ENCODE measurements at places on chromosomes 13 and 19.

DNA sequence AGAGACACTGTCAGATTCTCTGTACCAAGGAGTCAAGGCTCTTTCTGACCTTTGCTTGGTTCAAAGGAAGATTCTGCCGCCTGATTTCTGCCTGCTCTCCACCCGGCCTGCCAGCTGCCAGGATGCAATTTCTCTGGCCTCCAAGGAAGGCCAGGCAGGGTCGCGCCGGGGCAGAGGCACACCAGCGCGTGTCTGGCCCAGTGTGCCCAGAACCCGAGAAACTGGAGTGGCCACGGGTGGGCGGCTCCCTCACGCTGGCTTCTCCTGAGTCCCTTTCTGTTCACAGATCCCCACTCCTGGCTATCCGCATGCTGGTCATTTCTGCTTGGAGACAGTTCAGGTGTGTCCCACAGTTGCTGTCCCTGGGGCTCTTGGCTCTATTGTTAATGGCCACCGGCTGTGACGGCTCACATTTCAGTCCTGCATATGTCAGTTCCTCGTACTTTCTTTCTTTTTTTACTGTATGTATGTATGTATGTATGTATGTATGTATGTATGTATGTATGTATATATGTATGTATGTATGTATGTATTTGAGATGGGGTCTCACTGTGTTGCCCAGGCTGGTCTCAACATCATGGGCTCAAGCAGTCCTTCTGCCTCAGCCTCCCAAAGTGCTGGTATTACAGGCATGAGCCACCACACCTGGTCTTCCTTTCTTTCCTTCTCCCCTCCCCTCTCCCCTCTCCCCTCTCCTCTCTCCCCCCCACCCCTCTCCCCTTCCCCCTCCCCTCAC is 16.9 kb downstream of the TMPRSS9 start:
- no peak for DNase-seq

- DNase-seq: no peak
These were observed 13.2 kb downstream of the CLASRP start for GRCh38 chr19:45051929-45052579.

GRCh38 chr19:5967994-5968430 is 9.9 kb downstream of the RANBP3 start:
- peak; percentile 14 for DNase-seq

- DNase-seq: no peak
These were observed 1461.9 kb downstream of the UQCRFS1 start for GRCh38 chr19:27751044-27751391.

DNA sequence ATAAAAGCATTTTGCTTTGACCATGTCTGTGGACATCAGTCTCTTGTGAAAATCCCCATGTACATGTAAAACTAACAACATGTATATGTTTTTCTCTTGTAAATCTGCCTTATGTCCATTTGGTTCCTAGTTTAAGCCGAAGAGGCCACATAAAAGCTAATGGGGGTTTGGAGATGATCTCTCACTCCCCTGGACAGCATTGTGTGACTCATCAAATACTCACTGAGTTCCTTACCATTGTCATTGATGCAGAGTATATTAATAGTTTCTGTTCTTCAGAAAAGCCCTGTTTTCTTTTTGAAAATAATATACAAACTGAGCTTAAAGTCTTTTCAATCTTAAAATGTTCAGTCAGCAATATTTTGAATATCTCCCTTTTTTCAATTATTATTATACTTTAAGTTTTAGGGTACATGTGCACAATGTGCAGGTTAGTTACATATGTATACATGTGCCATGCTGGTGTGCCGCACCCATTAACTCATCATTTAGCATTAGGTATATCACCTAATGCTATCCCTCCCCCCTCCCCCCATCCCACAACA is 536.7 kb upstream of the HTR2A start:
- DNase-seq: no peak

DNA sequence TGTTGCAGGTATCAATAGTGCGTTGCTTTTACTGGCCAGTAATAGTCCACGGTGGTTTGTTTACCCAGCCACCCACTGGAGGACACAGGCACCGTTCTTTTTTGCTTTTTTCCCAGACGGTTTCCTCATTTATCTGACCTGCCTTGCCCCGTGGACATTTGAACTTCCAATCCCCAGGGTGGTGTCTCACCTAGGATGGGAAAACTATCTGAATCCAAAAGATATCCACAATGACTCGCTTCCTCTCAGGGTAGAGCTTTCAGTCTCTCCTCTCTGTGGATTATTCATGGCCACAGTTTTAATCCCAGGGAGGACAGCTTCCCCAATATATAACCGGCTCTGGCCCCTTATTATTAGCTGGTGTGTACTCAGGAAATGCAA is 170.8 kb downstream of the FOXO1 start:
- no peak for DNase-seq

GRCh38 chr19:367963-368629 is 23.5 kb upstream of the MIER2 start:
- DNase-seq: no peak

DNA sequence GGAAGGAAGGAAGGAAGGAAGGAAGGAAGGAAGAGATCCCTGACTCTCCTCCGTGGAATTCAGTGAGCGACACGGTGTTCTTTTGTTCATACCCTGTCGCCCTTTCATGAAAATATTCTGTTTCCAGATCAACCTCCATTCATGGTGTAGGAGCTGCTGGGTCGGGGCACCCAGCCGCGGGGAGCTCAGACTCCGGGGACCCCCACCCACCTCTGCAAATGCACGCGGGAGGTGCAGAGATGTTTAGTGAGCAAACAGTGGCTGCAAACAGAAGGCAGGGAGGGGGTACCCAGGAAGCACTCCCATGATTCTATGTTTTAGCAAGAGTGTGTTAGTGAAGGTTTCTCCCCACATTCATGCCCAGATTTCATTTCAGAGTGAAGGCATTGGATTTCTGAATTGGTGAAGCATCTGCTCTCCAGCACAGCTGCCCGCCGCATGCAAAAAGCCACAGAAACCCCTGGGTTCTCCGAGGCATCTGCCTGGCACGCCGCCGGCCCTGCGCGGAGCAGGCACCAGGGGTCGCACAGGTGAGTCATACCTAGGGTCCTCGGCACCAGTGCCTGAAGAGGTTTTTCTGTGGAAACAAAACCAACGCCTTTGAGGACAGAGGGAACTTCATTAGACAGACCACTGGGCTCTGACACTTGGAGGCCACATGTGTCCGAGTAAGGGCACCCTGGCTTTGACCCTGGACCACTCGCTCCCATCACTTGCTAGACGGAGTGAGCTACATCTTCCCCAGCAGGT is 80.6 kb downstream of the ZNF557 start:
- no peak for DNase-seq

DNA sequence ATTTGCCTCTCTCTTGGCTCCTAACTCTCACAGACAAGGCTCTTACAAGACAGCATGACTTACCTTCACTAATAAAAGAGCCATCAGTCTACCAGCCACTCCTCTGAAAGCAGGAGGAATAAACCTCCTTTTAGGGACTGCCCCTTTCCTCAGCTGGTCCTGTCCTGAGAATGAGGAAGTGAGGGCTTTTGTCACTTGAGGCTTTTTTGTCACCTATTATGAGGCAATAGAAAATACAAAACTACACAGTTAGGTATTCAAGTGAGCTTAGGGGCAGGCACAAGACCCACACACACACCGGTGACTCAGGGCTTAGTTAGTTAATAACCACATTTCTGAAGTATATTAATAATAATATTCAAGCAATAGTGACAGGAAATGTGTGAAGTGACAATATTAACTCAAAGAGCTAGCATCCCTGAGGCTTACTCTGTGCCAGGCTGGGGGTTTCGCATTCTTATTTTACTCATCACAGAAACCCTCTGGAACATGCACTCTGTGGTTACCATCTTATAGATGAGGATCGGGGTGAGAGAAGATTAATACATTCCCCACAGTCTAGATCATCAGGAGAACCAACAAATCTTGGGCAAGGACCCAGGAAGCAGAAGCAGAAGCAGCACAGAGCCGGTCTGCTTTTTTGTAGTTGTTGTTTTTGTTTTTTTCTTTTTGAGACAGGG is 379.9 kb downstream of the LIG4 start:
- DNase-seq: no peak

DNA sequence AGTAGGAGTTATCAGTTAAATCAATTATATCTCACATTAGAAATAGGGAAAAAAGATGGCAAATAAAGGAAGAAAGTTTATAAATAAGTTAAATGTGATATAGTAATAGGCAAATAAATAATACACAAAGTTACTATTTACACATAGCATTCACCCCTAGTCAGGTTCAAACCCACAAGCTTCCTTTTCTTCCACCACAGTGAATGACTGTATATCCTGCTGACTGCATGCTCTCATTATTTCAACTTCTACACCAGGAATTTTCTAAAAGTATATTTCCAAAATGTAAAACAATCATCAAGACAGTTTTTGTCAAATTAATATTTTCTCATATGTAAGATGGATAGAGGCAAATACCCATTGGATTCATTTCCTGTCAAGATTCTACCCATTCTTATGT is 548.6 kb upstream of the SLITRK5 start:
- no peak for DNase-seq

DNA sequence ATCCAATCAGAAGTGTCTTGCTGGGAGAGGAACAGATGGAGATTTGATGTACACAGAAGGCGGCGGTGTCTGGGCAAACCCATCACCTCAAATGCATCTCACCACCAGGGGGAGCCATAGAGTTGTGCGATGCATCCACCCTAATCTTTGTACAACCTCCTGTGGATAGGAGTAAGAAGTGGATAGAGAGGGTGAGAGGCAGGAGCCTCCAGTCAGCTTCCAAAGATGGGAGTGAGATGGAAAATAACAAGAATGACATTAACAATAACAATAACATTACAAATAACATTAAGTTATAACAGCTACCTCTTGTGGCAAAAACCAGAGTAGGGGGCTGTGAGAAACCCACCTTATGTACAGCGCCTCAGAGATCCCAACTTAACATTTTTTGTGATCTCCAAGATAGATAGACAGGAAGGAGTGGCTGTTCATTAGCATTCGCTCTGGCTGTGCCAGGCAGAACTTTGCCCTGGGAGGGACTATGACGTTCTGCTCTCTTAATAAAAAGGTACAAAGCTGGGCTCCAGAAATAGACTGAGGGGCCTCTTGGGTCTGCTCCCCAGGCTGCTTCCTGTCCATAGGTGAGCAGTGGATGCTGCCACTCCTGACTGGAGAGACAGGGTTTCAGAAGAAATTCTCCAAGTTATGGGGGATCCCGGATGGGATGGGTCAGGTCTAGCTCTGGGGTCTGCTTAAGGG is 5.2 kb upstream of the CEACAM18 start:
- DNase-seq: peak; percentile 25

GRCh38 chr19:37817180-37817981 is 38.0 kb upstream of the ZNF573 start:
- no peak for DNase-seq

DNA sequence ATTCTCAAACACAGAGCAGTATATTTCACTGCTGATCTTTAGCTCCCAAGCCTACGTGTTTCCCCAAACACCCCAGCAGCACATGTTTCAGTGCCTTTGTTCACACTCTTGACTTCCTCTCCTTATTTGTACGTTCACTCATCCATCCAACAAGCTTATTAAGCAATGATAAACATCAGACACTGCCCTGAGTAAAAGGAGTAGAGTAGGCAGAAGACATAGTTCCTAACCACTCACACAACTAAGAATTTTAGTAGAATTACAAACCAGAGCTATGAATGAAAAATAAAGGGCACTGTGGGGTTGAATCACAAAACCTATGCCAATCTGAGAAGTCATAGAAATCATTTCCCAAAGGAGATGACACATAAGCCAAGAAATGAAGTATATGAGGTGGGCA is 213.5 kb downstream of the DIAPH3 start:
- no peak for DNase-seq

- no peak for DNase-seq
These were observed 47.8 kb upstream of the KPNA3 start for GRCh38 chr13:49840266-49840665.

DNA sequence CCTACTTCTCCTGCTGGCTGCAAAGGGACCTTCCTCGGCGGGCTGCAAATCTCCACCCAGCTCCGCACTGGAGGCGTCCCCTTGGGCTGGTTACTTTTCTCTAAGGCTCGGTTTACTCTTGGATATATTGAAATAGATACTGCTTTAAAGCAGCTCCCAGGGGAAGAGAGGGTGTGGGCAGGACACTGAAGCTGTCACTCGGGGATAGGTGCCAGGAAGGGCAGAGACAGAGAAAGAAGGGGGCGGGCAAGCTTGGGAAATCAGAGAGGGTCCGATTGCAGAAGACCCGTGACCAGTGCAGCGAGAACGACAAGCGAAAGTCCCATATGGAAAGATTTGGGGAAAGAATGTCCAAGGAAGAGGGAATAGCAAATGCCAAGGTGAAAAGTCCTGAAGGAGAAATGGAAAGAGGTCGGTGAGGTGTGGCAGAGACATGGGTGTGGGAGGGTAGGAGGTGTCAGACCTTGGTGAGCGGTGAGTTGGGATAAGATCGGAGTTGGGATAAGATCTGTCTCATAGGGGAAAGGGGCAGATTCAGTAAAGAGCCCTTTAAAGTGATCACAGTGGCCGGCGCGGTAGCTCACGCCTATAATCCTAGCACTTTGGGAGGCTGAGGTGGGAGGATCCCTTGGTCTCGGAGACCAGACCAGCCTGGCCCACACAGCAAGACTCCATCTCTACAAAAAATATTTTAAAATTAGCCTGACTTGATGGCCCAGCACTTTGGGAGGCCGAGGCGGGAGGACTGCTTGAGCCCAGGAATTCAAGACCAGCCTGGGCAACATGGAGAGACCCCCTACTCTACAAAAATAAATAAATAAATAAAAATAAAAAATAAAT is 618 bp downstream of the THSD8 start:
- DNase-seq: no peak

Data from NCI-H446 treated with DMSO at 0.1 percent for 48 hours (cell line).